ENCODE measurements at places on chromosomes 3 and 15. TPM values are rescaled to one million over a fixed set of nuclear protein-coding genes. Genes with fewer than 3 reads are reported as not detected.
A peak's percentile ranks its signal among the peaks of the same experiment; 100 is the strongest.

DNA sequence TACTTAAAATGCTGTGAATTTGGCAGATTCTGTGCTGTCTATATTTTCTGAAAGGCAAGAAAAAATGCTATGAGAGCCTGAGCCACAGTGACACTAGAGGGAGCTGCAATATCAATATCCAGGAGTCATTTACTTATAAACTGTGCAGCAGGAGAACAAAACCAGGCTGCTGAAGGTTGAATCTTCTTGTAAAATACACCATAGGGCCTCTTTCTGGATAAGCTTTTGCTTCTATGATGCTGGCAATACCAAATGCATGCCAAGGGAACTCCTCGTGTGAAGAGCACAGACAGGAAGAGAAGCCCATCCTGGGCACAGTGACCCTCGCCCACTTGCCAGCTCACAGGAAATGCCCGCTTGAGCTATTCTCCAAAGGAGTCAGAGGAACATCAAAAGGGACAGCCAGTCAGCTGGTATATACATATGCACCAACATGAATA, 48.0 kb upstream of the TSPAN3 start:
- H3K4me3 ChIP-seq, result no peak overlapping the region
- no peaks in the 10 kb centered on the region for H3K27me3 ChIP-seq
- DNase-seq, result peak; percentile 78
- H3K4me1 ChIP-seq, result peaks cover 4% of the 10 kb centered on the region

- no peak overlapping the region for H3K27ac ChIP-seq
- H3K27me3 ChIP-seq, result no peaks in the 10 kb centered on the region
- no peak overlapping the region for H3K4me3 ChIP-seq
- DNase-seq, result no peak
- H3K36me3 ChIP-seq, result no peaks in the 10 kb centered on the region
Observed at GRCh38 chr3:185399737-185400667, 37.1 kb downstream of the MAP3K13 start.

GRCh38 chr3:64459711-64460110, 228.1 kb downstream of the ADAMTS9 start:
- H3K4me3 ChIP-seq, result no peak overlapping the region
- no peaks in the 10 kb centered on the region for H3K27me3 ChIP-seq
- no peaks in the 10 kb centered on the region for H3K4me1 ChIP-seq
- DNase-seq, result no peak

DNA sequence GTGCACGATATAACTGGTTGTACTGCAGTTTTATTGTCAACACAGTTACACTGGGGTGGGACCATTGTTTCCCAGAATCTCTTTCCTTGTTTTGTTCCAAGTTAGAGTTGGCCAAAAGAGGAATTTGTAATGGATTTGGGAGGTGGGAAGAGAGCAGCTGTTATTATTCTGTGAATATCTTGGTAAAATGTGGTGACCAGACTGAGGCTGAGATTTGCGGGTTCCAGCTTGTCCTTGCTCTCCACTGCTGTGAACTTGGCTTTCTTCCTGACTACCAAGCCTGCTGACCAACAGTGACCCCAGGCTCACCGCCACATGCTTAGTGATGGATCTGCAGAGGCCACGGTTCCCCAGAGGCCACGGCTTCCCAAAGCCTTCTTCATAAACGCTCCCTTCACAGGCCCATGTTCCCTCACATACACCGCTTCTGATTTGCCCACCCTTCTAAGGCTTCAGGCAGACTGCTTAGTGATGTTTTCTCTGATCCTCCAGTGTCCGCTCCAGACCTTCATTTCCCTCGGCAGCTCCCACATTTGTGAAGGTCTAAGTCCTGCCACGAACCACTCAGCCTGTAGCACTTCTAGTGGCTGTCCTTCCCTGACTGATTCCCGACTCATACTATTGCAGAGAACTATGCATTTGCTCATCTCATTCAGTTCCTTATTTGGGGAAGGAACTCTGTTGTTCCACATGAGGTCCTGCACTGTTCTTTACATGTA, 525.5 kb upstream of the RGMA start:
- H3K27ac ChIP-seq, result no peak overlapping the region
- H3K27me3 ChIP-seq, result peaks cover 2% of the 10 kb centered on the region
- H3K4me3 ChIP-seq, result no peak overlapping the region
- H3K4me1 ChIP-seq, result no peaks in the 10 kb centered on the region

DNA sequence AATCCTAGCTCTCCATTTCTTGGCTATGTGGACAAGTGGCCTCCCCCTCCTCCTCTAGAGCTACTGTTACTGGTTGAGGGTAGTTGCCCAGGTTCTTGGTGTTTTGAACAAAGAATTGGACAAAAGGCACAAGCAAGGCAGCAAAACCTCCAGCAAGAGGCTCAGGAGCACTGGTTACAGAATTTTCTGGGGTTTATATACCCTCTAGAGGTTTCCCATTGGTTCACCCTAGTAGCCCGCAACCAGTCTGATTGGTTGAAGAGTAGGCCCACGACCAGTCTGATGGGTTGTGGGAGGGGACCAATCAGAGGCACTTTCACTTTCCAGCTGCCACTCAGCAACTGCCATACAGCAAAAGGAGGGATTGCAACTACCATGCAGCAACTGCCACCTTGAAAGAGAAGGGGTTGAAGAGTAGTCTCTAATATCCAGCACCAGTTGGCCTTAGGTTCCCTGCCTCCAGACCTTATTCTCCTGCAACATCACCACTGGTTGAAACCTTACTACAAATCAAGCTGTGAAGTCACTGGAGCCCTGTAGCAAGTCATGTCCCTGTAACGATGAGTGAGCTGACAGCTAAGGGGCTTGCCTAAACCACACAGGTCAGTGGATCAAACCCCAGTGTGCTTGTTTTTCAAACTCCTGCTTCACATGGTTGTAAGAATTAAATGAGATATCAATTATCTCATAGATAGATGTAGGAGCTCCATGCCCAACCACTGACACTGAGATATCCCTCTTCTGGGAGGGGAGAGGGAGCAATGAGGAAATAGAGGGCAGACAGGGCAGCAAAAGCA, 2.9 kb upstream of the C15orf39 start:
- peak overlapping the region; percentile 41 for H3K27ac ChIP-seq
- H3K36me3 ChIP-seq, result no peaks in the 10 kb centered on the region
- no peaks in the 10 kb centered on the region for H3K27me3 ChIP-seq

GRCh38 chr3:156211583-156211982, 91.2 kb downstream of the KCNAB1 start:
- no peaks in the 10 kb centered on the region for H3K27me3 ChIP-seq
- H3K27ac ChIP-seq, result no peak overlapping the region
- no peak overlapping the region for H3K4me3 ChIP-seq
- H3K4me1 ChIP-seq, result no peaks in the 10 kb centered on the region

DNA sequence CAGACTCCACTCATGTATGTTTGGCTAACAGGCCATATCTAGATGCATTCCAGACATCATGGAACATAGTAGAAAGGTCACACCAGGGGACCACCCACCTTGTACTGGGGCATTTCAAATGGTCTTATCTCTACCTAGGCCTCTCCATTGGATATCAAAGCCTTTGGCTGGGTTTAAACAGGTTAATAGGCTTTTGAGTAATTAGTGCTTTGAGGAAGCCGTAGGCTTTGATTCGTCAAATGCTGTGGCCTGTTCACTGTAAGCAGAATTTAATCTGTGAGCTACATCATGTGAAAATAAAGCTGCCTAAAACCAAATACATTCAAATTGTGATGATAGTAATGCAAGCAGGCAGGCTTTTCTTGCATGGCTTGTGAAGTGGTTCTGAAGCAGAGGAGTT, 129.5 kb downstream of the ST8SIA2 start:
- H3K27me3 ChIP-seq, result no peaks in the 10 kb centered on the region
- H3K4me3 ChIP-seq, result no peak overlapping the region
- no peaks in the 10 kb centered on the region for H3K36me3 ChIP-seq
- no peaks in the 10 kb centered on the region for H3K4me1 ChIP-seq
- H3K27ac ChIP-seq, result no peak overlapping the region

DNA sequence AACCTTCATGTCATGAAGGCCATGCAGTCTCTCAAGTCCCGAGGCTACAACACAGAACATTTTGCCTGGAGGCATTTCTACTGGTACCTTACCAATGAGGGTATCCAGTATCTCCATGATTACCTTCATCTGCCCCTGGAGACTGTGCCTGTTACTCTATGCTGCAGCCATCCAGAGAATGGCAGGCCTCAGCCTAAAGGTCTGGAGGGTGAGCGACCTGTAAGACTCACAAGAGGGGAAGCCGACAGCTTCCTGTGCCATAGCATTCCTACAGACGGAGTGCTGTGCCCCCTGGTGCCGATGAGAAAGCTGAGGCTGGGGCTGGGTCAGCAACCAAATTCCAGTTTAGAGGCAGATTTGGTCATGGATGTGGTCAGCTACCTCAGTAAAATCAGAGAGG, 51.3 kb upstream of the CADPS start:
- no peak overlapping the region for H3K27ac ChIP-seq
- no peak for DNase-seq
- no peaks in the 10 kb centered on the region for H3K4me1 ChIP-seq
- H3K27me3 ChIP-seq, result no peaks in the 10 kb centered on the region
- H3K4me3 ChIP-seq, result no peak overlapping the region

DNA sequence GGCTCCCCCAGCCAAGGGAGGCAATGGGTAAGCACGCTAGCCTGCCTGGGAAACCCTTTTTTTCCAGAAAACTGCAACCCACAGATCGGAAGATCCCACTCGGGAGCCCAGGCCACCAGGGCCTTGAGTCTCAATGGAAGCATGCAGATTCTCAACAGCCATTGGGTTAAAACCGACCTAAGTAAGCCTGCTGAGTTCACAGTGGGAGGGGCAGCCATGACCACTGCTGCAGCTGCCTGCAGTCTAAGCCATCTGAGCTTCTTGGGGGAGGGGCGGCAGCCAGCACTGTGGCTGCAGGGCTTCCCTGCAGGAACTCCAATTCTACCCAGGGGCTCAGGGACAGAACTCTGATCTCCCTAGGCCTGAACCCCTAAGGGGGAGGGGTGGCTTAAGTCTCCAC, 82.0 kb downstream of the DPPA2 start:
- no peak overlapping the region for H3K4me3 ChIP-seq
- H3K27me3 ChIP-seq, result no peaks in the 10 kb centered on the region
- DNase-seq, result no peak
- no peak overlapping the region for H3K27ac ChIP-seq
- H3K4me1 ChIP-seq, result no peaks in the 10 kb centered on the region

Gene CLDN18
- total RNA-seq, result not detected

Gene VILL
- total RNA-seq, result 27.8 TPM
